ENCODE measurements at places on chromosomes 16 and 17.

GRCh38 chr17:78184351-78184750, 2.5 kb downstream of the TK1 start:
- DNase-seq, result no peak

DNA sequence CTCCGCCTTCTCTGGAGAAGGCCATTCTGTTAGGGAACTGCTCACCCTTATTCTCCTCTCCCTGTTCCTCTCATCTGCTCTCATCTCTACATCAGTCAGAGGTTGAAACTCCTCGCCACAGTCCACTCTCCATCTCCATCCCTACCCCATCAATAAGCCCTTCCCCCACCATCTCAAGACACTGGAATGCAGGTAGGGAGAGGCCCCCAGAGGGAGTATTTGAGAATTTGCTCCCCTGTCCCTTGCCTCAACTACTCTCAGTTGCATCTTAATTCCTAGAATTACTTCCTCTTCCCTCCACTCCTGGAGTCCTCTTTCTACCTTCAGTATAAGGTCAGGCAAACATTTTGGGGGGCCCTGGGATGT, 2.0 kb upstream of the AATF start:
- no peak for DNase-seq

DNA sequence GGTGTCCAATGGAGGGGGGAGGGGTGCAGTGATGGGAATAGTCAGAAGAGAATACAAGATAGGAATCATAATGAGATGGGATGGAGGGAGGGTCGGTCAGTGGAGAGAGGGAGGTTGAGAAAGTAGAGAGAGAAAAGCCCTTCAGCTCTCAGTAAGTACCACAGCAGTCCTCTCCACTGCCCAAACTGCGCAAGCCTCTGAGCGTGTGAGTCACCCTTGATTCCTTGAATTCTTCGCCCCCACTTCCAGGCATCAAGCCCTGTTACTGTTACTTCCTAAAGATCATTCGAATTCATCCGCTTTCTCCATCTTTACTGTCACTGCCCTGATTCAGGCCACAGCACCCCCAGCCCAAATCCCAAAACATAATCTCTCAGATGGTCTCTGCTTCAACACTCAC, 2.5 kb downstream of the GUCY2D start:
- DNase-seq, result no peak

- DNase-seq, result no peak
These were observed 56.9 kb upstream of the HAS3 start for GRCh38 chr16:69048328-69049120.

DNA sequence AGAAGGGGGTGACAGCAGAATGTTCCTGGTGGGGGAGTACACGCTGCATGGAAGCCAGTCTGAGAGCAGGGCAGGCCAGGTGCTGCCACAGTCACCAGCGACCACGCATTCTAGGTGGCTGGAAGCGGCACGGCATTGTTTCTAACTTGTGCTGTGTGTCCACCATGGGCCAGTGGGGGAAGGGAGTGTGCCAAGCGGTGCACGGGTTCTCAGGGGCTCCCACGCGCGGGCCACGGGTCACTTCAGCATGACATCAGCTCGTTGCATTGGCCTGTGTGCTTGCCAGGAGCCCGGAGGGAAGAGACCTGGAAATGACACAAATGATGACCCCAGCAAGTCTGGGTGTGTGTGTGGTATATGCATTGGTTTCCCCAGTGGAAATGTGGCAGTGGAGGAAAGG, 164.9 kb upstream of the PLCG2 start:
- DNase-seq, result no peak

DNA sequence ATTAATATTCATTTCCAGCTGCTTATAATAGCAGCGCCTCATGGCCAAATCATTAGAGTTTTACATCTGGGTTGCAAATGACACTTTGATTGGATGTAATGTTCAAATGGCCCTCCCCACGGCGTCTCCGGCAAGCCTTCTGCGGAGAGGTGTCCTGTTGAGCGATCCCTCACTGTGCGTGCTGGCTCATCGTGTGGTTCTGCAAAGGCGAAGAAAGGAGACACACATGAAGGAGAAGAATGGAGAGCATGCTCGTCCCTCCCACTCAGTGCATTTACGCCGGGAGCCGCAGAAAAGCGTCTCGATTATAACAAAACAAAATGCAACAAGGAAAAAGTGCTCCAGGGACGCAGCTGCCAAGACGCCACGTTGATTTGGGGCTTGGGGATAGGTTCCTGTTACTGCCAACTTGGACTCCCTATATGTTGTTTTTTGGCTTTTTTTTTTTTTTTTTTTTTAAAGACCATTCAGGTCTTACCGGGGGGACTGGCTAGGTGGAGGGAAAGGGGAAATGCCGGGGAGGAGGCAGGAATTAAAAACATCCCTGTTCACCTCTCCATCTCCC, 117.6 kb downstream of the C16orf78 start:
- no peak for DNase-seq

- DNase-seq, result no peak
These were observed 25.5 kb downstream of the NSMCE1 start for GRCh38 chr16:27242868-27243590.

DNA sequence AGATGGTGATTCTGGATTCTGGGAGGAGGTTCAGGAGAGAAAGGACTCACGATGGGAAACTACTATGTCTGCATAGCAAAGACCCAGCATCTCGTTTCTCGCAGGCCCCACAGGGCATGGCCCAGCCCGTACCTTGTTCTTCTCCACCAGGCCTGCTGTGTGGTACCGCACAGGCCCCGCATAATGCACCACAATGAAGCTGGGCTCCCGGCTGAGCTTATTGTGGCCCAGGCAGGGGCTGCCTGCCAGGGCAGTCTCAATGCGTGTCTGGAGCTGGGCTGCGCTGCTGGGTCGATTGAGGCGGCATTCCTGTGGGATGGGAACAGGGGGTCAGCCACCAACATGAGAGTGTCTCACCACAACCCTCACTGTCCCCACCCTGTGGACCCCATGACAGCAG, 20.4 kb downstream of the ZNHIT3 start:
- no peak for DNase-seq

- DNase-seq, result no peak
These were observed 48.8 kb downstream of the PIPOX start for GRCh38 chr17:29091606-29092289.

GRCh38 chr16:3797473-3797872, 80.1 kb upstream of the TRAP1 start:
- no peak for DNase-seq

DNA sequence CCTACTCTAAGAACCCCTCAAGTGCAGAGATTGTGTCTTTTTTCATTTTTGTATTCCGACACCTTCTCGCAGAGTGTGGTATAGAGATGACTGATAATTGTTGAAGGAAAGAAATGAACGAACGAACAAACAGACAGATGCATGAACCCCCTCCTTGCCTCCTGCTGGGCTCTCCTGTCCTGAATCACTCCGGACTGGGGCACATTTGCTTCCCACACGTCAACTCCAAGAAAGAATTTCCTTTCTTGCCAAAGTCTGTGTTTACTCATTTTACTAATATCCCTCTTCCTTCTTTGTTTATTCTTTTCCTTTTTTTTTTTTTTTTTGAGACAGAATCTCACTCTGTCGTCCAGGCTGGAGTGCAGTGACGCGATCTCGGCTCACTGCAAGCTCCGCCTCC, 37.5 kb upstream of the BHLHA9 start:
- no peak for DNase-seq

- no peak for DNase-seq
These were observed 11.1 kb downstream of the VWA3A start for GRCh38 chr16:22103441-22103840.

DNA sequence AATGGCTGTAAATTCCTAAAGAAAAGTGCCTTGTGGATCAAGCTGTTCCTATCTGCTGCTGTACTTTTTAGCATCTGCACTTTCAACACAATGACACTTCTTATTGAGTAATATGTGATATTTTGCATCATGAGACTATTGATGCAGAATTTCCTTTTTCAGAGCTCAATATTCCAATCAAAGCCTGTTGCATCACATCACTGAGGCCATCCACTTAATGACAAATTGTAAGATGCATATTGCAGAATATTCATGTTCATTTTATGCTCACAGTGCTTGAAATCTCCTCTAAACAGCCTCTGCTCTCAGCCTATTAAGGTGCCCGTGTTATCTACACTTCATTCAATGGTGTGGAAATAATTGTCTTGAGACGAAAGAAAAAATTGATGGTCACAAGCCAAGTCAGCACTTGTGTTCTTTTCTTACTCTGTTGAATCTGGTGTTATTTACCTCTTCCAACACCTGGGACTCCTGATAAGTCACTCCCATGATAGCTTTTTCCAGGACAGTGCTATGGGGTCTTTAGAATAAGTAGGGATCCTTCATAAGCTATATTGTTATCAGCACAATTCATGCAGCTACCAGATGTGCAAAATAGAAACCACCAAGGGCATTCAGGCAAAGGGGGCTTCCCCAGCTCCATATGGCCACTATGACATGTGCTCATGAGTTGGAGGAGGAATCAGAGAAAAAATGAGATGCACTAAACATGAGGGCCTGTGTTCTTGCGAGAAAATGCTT, 9.3 kb upstream of the SKAP1 start:
- DNase-seq, result no peak

DNA sequence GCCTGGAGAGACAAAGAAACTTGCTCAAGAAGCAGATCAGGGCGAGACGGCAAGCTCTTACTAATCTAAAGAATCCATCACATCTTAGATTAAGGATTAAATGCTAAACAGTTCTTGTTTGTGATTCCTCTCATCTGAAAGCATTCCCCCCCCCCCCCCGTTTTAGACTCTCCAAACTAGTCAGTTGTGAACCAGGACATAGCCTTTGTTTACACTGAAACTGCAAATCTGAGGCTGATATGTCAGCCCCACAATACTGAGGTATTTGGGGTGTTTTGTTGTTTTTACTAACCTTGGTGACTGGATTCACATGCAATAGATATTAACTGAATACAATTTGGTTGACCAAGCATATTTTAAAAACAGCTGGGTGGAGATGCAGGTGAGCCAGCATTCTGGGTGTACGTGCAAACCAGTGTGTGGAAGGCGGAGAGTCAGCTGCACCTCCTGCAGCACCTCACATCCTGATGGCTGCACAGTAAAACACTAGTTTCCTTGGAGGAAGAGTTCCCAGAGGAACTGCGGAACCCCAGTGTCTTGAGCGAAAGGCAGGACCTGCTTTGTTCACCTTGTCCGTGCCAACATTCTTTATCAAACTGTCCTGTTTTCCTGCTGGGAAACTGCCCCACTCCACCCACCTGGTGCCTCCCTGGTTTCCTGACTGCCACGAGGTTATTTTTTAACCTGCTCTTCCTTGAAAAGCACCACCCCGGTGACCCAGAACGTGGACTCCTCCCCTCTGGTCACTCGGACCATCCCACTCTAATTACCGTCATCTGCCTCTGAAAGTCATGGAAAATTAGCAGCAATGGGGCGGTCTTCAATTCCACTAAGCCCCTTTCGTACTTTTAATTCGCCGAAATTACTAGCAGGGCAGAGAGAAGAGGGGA, 1.2 kb upstream of the YPEL2 start:
- DNase-seq, result no peak

DNA sequence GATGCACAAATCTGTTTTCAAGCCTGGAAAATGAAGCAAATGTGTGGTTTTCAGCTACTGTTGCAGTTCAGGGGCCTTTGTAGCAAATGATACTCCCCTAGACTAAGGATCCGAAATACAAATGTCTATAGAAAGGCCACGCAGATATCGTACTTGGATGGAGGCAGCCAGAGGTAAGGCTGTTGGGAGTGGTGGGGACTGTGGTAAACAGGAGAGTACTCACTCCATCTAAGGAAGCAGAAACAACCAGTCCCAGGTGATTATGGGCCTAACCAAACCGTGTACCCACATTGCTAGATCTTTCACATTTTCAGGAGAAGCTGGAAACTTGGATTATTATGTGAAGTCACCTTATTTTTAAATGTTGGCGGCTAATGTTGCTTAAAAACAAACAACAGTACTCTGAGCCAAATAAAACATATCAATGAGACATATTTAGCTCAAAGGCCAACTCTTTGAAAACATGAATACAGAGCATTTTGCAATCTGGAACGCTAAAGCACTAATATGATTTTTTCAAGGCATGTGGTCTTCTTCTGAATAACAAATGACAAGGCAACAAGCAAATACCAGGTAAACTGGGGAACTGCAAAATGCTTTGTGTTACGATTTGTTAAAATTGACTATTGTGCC, 110.1 kb downstream of the YPEL2 start:
- no peak for DNase-seq

GRCh38 chr17:63285551-63285950, 160.6 kb downstream of the CYB561 start:
- no peak for DNase-seq

DNA sequence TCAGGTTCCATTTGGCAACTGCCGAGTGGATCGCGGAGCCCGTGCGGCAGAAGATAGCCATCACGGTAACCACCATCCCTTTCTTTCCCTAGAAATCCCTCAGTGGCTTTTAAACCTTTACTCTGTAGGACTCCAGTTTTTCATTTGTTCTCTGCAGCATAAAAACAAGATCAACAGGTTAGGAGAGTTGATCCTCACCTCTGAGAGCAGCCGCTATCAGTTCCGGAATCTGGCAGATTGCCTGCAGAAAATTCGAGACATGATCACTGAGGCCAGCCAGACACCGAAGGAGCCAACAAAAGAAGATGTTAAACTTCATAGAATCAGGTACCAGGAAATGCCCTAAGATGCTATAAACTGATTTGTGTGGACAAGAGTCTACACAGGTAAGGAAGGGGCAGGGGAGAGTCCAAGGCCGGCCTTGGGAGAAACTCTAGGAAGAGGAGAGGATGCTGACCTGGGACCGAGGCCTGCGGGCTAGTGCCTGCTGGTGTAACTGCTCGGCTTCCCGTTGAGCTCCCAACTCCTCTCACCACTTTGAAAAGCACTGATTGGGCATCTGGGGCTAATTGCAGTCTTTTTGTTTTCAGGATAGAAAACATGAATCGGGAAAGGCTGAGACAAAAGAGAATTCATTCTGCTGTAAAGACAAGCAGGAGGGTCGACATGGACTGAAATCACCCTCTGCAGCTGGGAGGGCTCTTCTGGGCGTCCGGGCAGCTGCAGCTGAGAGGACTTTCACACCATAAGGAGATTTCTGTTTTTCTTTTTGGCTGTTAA, 8.1 kb downstream of the MRPL58 start:
- no peak for DNase-seq

DNA sequence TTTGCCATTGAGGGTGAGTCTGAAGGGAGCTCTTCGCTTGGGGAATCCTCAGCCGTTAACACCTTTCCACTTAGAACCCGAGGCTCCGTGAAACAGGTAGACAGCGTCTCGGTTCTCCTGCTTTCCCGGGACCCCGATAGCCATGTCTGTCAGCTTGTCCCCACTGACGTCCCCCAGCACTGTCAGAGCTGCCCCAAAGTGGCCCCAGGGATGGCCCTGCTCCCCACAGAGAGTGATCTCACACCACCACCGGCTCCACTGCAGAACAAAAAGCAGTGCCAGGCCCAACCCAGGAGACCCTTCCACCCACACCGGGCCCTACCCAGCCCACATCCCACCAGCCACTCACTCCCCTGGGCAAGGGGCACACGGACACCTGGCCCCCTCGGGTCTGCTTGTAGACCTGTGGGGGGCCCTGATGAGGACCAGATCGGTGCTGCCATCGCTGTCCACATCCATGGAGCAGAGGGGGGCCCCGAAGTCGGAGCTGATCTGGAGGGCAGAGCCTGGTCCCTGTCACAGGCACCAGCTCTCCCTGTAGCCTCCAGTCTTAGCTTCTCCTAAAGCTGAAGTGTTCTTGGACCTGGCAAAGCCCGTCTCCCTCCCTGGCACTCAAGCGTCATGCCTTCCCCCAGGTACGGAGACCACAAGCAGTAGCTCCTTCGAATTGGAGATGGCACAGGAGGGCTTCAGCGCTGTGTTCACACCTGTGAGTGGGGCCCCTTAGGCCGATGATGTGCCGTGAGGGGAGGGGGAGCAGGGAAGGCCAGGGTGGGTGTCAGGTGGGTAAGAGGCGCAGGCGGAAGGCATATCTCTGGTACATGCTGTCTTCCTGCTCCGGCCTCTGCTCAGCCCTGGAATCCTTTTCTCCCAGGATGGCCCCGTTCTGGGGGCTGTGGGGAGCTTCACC, 6.5 kb downstream of the ITGAX start:
- DNase-seq, result no peak

Measured in cortex of kidney (tissue), 1 donor.